Amniotic epithelial cell (primary cell): ENCODE measurements at places on chromosomes 7 and 10.

- no peak for DNase-seq
Measured at GRCh38 chr7:130986261-130986690, 252.3 kb upstream of the KLF14 start.

DNA sequence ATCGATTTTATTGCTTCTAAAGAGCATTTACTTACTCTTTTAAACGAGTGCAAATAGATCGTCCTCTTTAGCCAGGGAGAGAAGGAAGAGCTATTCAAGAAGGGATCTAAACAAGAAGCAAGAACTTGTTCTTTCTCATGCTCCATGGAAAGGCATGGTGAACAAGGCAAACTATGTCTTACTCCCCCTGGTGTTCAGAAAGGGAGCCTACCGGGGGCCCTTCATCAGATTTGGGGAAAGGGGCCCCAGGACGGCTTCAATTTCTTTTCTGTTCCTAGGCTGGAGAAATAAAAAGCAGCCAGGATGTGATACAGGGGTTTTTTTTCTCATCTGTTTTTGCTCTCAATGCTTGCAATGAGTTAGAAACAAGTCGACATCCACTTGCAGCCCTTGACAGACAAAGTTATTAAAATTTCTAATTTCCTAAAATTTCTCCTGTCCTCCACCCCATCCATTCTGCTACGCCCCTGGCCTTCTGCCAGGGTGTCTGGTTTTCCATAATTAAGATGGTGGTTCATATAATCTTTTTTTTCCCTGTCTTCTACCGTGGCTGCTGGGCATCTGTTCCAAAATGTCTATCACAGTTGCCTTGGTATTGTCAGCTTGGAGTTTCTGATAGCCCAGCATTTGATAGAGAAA is 214.4 kb downstream of the CREB5 start:
- peak; percentile 47 for DNase-seq

DNA sequence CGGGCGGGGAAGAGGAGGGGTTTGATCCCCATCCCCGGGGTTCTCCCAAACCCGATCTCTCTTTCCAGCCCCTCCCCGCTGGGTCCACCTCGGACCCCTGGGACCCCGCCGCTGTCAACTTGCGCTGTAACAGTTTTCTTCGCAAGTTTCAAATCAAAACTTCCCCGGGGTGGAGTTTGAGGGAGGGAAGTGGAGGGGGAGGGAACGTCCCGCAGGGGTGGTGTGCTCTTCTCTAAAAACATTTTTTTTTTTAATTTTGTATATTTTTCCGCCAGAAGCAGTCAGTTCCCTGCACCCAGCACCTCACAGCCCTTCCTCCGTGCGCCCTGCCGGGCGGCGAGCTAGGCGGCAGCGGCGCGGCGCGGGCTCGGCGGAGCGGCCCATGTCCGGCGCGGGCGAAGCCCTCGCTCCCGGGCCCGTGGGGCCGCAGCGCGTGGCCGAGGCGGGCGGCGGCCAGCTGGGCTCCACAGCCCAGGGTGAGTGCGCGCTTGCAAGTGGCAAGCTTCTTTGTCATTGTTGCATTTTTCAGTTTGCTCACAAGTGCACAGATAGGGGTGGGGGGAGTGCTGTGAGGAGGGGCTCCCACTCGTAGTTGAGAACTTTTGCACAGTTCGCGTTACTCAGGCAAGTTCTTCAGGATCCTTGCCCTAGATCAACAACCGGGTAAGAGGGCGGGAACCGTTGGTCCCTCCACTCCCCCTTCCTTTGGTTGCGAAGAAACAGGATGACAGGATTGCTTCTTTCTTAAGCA is 933 bp downstream of the MDFIC start:
- DNase-seq: peak; percentile 80

DNA sequence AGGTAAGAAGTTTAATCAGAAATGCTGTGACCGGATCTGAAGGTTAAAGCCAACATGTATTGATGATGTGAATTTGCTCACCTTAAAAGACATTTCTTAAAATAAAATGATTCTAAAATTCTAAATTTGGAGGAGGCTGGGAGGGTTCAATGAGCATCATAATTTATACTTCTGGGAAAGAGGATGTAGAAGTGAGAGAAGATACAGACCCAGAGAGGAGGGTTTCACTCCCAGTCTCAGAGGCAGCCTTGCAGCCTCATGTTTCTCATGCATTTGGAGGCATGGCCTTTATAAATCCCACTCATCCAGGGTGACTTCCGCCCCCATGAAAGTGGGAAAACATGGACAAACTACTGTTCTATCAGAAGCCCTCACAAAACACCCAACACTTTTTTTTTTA is 305.6 kb upstream of the PITRM1 start:
- no peak for DNase-seq

DNA sequence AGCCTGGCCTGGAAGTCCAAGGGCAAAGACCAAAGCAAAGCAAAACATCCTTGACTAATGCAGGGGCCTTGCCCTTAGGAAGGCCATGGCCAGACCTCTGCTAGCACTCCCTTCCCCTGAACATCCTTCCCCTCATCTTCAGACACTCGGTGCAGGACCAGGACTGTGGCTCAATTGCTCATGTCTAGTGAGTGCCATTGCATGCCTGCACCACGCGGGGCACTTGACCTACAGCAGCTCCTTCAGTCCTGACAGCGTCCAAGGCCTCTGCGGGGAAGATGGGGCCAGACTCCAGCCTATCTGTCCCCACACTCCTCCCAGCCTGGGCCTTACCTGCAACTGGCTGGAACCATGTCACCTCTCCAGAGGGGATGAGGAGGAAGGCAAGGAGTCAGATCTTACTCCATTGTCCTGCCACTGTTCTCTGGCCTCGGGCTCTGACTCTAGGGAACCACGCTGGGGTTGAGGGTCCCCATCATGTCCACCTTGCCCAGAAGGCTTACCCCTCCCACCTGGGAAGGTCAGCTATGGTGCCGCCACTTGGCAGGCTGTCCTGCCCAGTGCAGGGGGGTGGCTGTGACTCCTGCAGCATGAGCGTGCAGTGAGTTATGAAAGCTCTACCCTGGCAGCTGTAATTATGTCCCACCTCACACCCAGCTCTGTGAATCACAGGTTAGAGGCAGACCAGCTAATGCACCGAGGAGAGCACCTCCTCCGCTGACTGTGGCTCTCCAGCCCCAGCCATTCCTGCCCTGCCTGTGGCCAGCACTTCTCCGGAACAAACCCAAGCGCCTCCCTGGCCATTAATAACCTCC is 16.1 kb downstream of the DRGX start:
- no peak for DNase-seq

DNA sequence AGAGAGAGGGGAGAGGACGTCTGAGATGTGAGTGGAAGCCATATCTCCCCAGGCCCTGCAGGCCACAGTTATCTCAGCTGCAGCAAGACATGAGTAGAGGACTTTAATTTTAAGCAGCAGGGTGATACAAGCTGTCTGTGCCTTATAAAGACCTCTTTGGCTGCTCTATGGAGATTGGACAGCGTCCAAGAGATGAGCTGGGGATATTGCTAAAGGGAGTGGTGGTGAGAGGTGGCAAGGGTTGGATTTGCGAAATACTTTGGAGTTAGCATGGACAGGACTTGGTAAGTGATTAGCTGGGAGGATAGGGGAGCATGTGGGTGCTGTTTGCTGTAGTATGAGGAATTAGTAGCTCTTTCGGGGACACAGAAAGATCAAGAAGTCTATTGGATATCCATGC is 191.8 kb downstream of the CACNB2 start:
- DNase-seq: peak; percentile 51
